ENCODE measurements at places on chromosomes 2 and 18.

- no peak for DNase-seq
Measured at GRCh38 chr18:63206433-63207142, 113.0 kb downstream of the BCL2 start.

GRCh38 chr2:212032032-212032431 lies 506.6 kb downstream of the ERBB4 start:
- no peak for DNase-seq

GRCh38 chr18:56238576-56238975 lies 399.8 kb downstream of the TXNL1 start:
- DNase-seq, result no peak

GRCh38 chr18:21093133-21093532 lies 18.5 kb downstream of the ROCK1 start:
- DNase-seq, result no peak

DNA sequence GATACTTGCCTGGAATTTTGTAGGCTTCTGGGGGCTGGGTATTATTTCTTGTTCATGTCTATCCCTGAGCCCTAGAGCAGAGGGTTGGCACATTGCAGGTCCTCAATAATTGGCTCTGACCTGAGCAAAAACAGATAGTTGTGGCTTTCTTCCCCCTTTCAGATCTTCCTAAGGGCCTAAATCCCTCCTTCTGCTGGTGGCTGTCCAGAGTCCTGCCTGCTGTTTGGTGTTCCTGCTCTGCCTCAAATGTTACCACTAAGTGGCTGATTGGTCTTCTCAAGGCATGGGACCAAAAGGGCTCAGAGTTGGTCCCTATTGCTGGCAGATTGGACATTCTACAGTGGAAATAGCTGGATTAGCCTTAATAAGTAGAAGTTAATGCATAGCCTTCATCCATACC lies 1.1 kb upstream of the CRYGB start:
- DNase-seq, result no peak

DNA sequence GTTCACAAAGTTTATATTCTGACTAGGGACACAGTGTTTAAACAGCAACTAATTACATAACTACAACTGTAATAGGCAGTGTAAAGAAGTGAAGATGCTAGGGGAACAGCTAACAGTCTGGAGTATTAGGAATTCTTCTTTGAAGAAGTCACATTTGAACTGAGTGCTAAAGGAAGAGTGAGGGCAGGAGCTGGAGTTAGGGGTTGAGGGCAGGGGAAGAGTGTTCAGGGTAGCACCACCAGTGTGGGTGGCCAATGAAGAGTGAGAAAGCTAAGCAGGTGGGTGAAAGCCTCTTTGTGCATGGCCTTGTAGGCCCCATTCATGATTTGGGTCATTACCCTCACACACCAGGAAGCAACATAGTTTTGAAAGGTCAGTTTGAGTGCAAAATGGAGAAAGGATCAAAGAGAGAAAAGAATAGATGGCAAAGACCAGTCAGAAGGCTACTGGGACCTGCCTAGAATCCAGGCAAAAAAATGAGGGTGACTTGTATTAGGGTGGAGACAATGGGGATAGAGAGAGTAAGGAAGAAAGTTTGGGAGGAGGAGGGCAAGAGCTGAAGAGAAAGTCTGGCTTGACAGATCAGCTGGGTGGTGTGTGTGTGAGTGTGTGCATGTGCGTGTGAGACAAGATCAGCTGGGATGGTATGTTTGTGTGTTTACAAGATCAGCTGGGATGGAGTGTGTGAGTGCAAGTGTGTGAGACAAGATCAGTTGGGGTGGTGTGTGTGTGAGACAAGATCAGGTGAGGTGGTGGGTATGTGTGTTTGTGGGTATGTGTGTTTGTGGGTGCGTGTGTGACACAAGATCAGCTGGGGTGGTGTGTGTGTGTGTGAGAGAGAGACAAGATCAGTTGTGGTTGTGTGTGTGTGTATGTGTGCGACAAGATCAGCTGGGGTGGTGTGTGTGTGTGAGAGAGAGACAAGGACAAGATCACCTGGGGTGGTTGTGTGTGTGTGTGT lies 43.6 kb upstream of the AGPS start:
- DNase-seq, result no peak

DNA sequence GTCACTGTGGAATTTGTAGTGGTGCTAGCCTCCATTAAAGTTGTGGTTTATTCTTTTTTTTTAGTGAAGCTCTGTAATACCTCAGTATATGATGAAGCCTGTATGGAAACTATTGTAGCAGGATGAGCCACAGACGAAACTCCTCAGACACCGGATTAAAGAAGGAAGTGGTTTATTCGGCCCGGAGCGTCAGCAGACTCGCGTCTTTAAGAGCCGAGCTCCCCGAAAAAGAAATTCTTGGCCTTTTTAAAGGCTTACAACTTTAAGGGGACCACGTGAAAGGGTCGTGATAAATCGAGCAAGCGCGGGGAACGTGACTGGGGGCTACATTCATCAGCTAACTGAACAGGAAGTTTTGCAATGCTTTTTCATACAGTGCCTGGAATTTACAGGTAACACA lies 8.1 kb upstream of the CCL20 start:
- peak; percentile 7 for DNase-seq

DNA sequence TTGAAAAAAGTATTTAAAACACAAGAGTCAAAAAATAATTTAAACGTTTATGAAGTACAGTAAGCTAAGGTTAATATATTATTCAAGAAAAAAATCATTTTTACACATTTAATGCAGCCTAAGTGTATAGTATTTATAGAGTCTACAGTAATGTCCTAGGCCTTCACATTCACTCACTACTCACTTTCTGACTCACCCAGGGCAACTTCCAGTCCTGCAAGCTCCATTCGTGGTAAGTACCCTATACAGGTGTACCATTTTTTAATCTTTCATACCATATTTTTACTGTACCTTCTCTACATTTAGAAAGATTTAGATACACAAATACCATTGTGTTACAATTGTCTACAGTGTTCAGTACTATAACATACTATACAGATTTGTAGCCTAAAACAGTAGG lies 20.9 kb upstream of the RPRD1A start:
- DNase-seq, result no peak

- no peak for DNase-seq
Measured at GRCh38 chr2:215812966-215813365, 200.4 kb downstream of the MREG start.

- no peak for DNase-seq
Measured at GRCh38 chr2:163778045-163778781, 42.4 kb upstream of the FIGN start.

DNA sequence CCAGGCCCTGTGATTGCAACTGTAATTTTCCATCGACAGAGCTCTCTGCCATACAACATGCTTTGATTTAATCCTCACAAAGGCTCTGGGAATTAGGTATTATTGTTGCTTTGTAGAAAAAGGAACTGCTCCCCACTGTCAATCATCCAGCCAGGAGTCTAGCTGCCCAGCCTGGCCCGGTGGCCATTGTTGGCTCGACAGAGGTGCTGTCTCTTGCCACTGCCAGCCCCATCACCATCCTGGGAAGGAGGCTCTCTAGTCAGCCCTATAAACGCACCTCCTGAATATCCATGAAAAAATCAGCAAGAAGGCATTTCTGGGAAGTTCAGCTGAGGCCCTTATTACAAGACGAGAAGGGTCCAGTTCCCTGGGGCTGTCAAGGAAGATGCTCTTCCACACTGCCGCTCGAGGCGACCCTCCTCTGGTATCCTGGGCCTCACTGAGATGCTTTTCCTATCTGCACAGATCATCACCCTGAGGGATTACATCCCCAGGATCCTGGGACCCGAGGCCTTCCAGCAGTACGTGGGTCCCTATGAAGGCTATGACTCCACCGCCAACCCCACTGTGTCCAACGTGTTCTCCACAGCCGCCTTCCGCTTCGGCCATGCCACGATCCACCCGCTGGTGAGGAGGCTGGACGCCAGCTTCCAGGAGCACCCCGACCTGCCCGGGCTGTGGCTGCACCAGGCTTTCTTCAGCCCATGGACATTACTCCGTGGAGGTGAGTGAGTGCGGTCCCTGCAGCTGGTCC lies 71.0 kb downstream of the TPO start:
- no peak for DNase-seq

DNA sequence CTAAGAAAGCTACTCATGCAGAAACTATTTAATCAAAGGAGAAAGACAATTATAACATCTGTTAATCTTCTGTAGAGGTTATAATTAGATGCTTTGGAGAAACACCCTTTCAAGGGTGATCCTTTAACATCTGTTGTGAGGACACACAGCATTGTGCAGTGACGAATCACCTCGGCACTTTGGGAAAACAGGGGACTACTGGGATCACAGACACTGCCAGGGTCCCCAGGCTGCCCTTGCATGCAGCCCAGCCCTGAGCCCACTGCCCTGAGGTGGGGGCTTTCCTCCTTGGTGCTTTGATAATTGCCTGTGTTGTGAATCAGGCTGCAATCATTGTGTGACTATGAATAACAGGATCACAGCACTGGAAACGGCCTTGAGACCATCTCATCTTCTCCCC lies 10.6 kb downstream of the NCKAP5 start:
- no peak for DNase-seq

Measured in T-helper 1 cell (primary cell).